ENCODE measurements at places on chromosomes 6 and 20.
A peak's percentile ranks its signal among the peaks of the same experiment; 100 is the strongest.

GRCh38 chr6:156421933-156422332 lies 355.2 kb upstream of the ARID1B start:
- H3K27me3 ChIP-seq, result no peaks in the 10 kb centered on the region
- no peak overlapping the region for H3K27ac ChIP-seq
- H3K4me1 ChIP-seq, result peaks cover 19% of the 10 kb centered on the region
- no peak overlapping the region for H3K4me3 ChIP-seq
- DNase-seq, result no peak
- H3K36me3 ChIP-seq, result peaks cover 10% of the 10 kb centered on the region

- no peak overlapping the region for H3K4me3 ChIP-seq
- no peak for DNase-seq
- peaks cover 18% of the 10 kb centered on the region for H3K4me1 ChIP-seq
- no peaks in the 10 kb centered on the region for H3K27me3 ChIP-seq
- no peak overlapping the region for H3K27ac ChIP-seq
- 0 out of 2 replicates have a peak, but pooled peaks cover 3% of the 10 kb centered on the region for H3K36me3 ChIP-seq
Observed at GRCh38 chr6:35008858-35009257, 119.8 kb downstream of the ANKS1A start.

DNA sequence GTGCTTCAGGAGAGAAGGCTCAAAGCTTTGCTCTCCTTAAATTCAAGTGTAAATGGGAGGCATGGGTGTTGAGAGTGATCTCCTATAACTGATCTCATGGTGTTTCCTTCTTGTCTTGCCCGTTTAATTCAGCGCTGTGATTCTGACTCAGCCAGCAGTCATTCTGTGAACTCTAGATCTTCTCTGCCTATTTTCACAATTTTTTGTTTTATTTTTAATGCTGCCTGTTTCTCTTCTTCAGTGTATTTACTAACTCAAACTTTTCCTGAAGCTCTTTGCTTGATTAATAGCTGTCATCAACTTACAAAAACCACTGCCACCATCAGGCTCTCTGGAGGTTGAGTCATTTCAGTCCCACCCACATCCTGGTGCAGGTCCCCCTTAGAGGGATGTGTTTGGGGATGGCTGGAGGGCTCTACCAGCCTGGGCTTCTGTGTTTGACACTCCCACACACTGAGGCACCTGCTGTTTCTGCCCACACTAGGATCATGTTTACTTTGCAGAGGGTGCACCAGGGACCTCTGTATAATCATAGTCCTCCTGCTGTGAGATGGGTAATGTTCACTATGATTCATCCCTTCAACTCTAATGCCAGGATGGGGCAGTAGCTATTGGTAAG lies 94.0 kb downstream of the SHLD1 start:
- H3K36me3 ChIP-seq, result no peaks in the 10 kb centered on the region
- DNase-seq, result no peak
- H3K27ac ChIP-seq, result no peak overlapping the region
- H3K4me1 ChIP-seq, result peaks cover 24% of the 10 kb centered on the region
- H3K27me3 ChIP-seq, result peaks cover 9% of the 10 kb centered on the region

GRCh38 chr20:38651154-38651553 lies 49.5 kb downstream of the ARHGAP40 start:
- H3K4me1 ChIP-seq, result peaks cover 7% of the 10 kb centered on the region
- DNase-seq, result no peak
- H3K27me3 ChIP-seq, result peaks cover 12% of the 10 kb centered on the region
- no peak overlapping the region for H3K4me3 ChIP-seq
- H3K27ac ChIP-seq, result no peak overlapping the region
- H3K36me3 ChIP-seq, result no peaks in the 10 kb centered on the region

GRCh38 chr20:34622821-34623451 lies 54.0 kb downstream of the PIGU start:
- peaks cover 32% of the 10 kb centered on the region for H3K36me3 ChIP-seq
- no peak overlapping the region for H3K27ac ChIP-seq
- H3K27me3 ChIP-seq, result peaks cover 4% of the 10 kb centered on the region
- no peak overlapping the region for H3K4me3 ChIP-seq
- peaks cover 22% of the 10 kb centered on the region for H3K4me1 ChIP-seq

DNA sequence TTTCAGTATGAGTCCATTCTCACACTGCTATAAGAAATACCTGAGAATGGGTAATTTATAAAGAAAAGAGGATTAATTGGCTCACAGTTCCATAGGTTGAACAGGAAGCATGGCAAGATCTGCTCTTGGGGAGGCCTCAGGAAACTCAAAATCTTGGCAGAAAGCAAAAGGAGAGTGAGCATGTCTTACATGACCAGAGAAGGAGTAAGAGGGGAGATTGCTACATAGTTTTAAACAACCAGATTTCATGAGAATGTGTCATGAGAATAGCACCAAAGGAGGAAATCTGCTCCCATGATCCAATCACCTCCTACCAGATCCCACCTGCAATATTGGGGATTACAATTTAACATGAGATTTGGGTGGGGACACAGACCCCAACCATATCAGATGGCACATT lies 672.4 kb downstream of the HTR1B start:
- no peak overlapping the region for H3K4me3 ChIP-seq
- peaks cover 2% of the 10 kb centered on the region for H3K27me3 ChIP-seq
- H3K4me1 ChIP-seq, result no peaks in the 10 kb centered on the region
- no peak for DNase-seq
- H3K36me3 ChIP-seq, result no peaks in the 10 kb centered on the region
- H3K27ac ChIP-seq, result no peak overlapping the region

DNA sequence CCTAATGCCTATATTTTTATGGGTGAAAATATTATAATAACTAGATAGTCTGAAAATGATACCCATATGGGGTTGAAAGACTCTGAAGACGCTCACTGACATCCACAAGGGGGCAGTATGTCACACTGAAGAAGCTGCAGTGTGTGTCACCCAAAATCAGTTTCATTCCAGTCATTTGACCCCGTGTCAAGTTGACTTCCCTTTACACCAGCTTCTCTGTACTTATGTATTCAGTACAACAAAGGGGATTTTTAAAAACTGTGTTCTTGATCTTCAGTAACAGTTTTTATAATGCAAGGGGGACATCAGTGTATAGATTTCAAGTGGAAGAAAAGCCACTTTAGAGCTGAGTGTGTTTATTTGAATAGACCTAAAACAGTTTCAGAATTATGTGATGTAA lies 19.3 kb downstream of the FAXC start:
- peaks cover 6% of the 10 kb centered on the region for H3K4me1 ChIP-seq
- no peak overlapping the region for H3K4me3 ChIP-seq
- no peaks in the 10 kb centered on the region for H3K27me3 ChIP-seq
- no peak overlapping the region for H3K27ac ChIP-seq
- no peaks in the 10 kb centered on the region for H3K36me3 ChIP-seq
- DNase-seq, result peak; percentile 62

GRCh38 chr20:12179692-12180091 lies 262.0 kb downstream of the BTBD3 start:
- no peak overlapping the region for H3K4me3 ChIP-seq
- H3K36me3 ChIP-seq, result no peaks in the 10 kb centered on the region
- no peaks in the 10 kb centered on the region for H3K4me1 ChIP-seq

DNA sequence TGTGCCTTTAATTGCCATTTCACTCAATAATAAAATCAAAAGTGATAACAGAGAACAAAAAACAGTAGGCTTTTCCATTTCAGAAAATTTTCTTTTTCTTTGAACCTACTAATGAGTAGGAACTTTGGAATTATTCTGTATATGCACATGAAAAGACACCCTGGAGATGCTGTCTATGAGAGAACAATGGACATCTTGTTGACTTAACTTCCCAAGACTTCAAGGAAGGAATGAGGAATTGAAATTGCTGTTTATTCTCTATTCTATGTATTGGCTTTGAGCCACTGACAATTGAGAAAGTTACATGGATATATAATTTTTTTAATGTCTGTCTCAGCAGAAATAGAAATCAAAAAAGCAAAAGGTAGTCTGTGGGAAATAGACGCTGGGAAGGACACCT lies 98.6 kb upstream of the PCSK2 start:
- H3K4me1 ChIP-seq, result no peaks in the 10 kb centered on the region
- DNase-seq, result no peak
- H3K27me3 ChIP-seq, result no peaks in the 10 kb centered on the region
- no peak overlapping the region for H3K27ac ChIP-seq
- no peaks in the 10 kb centered on the region for H3K36me3 ChIP-seq

GRCh38 chr20:44029848-44030230 lies 115.2 kb downstream of the TOX2 start:
- H3K27ac ChIP-seq, result no peak overlapping the region
- no peak for DNase-seq
- peaks cover 10% of the 10 kb centered on the region for H3K27me3 ChIP-seq
- peaks cover 21% of the 10 kb centered on the region for H3K36me3 ChIP-seq
- H3K4me1 ChIP-seq, result peaks cover 46% of the 10 kb centered on the region

GRCh38 chr20:6812530-6812929 lies 45.0 kb downstream of the BMP2 start:
- no peak overlapping the region for H3K27ac ChIP-seq
- H3K27me3 ChIP-seq, result no peaks in the 10 kb centered on the region
- no peak for DNase-seq
- no peaks in the 10 kb centered on the region for H3K4me1 ChIP-seq
- H3K36me3 ChIP-seq, result no peaks in the 10 kb centered on the region

GRCh38 chr6:75842191-75842590 lies 93.2 kb downstream of the MYO6 start:
- H3K27me3 ChIP-seq, result no peaks in the 10 kb centered on the region
- peaks cover 4% of the 10 kb centered on the region for H3K36me3 ChIP-seq
- H3K4me3 ChIP-seq, result no peak overlapping the region
- peak overlapping the region; percentile 31 for H3K27ac ChIP-seq
- peaks cover 7% of the 10 kb centered on the region for H3K4me1 ChIP-seq

DNA sequence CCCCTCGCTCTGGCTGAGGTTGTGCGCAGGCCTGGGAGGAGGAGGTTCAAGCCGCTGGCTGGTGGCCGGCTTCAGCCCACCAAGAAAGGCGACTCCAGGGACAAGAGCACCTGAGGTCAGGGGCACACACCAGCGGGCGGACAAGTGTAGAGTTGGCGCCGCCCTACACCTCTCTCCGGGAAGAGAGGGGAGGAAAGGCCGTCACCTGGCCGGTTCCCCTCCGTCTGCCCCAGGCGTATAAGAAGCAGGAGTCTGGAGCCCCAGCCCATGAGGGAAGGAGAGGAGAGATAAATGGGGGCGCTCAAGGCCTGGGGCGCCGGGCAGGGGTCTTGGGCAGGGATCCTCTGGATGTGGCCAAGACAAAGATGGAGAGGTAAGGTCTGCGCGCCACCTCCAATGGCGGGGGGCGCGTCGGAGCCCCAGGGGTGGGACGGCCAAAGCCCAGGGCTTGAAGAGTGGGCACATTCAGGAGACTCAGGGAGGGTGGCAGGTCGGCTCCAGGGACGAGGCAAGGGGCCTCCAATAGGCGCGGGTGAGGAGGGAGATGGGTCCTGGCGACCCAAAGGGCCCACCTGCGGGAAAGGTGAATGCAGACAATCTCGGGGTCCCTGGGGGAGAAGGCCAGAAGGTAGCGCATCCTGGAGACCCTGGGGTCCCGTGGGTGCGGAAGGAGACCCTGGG lies 826 bp downstream of the RIMS4 start:
- H3K4me3 ChIP-seq, result no peak overlapping the region
- H3K4me1 ChIP-seq, result no peaks in the 10 kb centered on the region
- H3K27ac ChIP-seq, result no peak overlapping the region

DNA sequence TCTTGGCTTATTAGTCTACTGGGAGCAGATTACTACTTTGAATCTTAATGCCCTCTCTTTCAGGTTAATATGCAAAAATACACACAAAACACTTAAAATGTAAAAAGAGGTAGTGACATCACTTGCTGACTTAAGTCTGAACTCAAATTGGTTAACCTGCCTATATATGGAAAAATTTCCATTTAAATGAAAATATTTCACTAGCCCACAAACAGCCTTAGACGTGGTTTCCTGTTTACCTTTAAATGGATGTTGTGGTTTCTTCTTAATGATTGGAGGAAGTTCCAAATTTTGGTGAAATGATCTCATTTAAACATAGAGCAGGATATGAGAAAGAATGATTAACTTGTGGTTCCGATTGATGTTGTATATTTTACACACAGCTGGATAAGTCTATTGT lies 553.7 kb downstream of the CD109 start:
- no peak overlapping the region for H3K4me3 ChIP-seq
- no peaks in the 10 kb centered on the region for H3K36me3 ChIP-seq
- H3K4me1 ChIP-seq, result peaks cover 40% of the 10 kb centered on the region
- DNase-seq, result peak; percentile 4
- no peaks in the 10 kb centered on the region for H3K27me3 ChIP-seq

- DNase-seq, result no peak
- no peak overlapping the region for H3K4me3 ChIP-seq
- 0 out of 2 replicates have a peak, but pooled peaks cover 9% of the 10 kb centered on the region for H3K4me1 ChIP-seq
- H3K27me3 ChIP-seq, result no peaks in the 10 kb centered on the region
- no peak overlapping the region for H3K27ac ChIP-seq
- H3K36me3 ChIP-seq, result no peaks in the 10 kb centered on the region
Observed at GRCh38 chr6:18183766-18184165, 28.5 kb downstream of the KDM1B start.

DNA sequence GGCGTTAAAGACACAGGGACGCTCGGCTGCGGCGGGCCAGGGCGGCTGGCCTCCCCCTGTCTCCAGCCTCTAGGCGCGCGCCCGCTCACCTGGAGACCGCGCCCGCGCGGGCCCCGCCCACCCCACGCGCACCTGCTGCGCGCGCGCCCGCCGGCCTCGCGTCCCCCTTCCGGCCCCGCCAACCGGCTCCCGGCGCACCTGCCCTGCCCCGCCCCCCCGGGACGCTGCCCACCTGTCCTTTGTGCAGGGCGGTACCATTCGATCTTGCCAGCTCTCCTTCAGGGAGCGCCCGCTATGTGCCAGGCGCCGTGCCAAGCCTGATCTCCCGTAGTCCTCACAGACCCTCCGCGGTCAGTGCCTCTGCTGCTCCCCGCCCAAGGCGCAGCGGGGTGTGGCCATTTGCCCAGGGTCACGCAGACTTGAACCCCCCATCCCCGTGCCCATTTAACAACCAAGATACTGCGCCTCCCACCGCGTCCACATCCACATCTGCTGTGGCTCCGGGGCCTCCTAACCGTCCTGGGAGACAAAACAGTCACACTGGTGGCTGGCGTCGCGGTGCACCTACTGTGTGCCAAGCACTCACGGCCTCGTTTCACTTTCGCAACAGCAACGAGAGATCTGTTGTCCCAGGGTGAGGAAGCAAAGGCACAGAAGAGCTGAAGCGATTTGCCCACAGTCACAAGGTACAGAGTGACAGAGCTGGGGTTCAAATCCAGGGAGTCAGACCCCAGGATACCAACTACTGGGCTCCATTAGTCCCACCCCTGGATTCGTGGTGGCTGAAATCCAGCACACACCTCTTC lies 48.1 kb downstream of the NOL4L start:
- peaks cover 18% of the 10 kb centered on the region for H3K27me3 ChIP-seq
- no peak overlapping the region for H3K27ac ChIP-seq
- no peaks in the 10 kb centered on the region for H3K36me3 ChIP-seq
- H3K4me3 ChIP-seq, result peak overlapping the region; percentile 53

GRCh38 chr6:4858194-4859015 lies 82.2 kb downstream of the CDYL start:
- no peak for DNase-seq
- H3K27me3 ChIP-seq, result peaks cover 3% of the 10 kb centered on the region
- H3K27ac ChIP-seq, result no peak overlapping the region
- no peaks in the 10 kb centered on the region for H3K36me3 ChIP-seq

DNA sequence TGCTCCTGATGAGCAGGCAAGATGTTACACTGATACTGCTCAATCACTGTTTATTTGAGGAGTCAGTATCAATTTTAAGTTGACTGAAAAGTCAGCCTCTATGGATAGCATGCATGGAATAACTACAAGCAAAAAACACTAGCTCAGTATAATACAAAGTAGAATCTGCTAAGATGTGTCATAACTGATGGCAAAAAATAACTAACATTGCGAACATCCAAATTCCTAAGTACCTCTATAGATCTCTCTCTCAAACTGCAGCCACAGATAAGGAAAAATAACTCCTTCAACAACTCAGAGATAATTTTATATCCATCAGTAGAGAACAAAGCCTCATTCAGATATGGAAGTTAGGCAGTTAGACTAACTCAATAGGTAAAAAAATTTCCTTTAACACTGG lies 16.3 kb downstream of the HDAC2 start:
- peaks cover 36% of the 10 kb centered on the region for H3K36me3 ChIP-seq
- peaks cover 28% of the 10 kb centered on the region for H3K4me1 ChIP-seq
- no peak for DNase-seq
- H3K27ac ChIP-seq, result no peak overlapping the region
- no peak overlapping the region for H3K4me3 ChIP-seq
